Muscle of leg (tissue), 16 donors: ENCODE measurements at places on chromosomes 5 and 9.
A peak's percentile ranks its signal among the peaks of the same experiment; 100 is the strongest.

DNA sequence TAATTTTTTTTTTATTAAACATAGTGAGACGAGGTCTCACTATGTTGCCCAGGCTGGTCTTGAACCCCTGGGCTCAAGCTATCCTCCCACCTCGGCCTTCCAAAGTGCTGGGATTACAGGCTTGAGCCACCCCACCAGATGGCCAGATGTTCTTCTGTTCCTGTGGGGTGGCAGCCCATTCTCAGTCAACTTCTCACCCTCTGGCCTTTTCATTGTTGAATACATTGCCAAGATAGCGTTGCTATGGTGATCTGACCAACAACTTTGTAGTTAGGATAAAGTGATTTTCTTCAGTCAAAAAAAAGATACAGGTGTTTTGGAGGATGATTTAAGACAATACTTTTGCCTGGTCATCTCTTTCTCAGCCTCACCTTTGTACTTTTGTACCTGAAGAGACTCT, 109.1 kb downstream of the EGFLAM start:
- H3K36me3 ChIP-seq = no peaks in the 10 kb centered on the region
- DNase-seq = no peak
- H3K4me3 ChIP-seq = no peak overlapping the region
- H3K27me3 ChIP-seq = no peaks in the 10 kb centered on the region
- H3K27ac ChIP-seq = no peak overlapping the region

DNA sequence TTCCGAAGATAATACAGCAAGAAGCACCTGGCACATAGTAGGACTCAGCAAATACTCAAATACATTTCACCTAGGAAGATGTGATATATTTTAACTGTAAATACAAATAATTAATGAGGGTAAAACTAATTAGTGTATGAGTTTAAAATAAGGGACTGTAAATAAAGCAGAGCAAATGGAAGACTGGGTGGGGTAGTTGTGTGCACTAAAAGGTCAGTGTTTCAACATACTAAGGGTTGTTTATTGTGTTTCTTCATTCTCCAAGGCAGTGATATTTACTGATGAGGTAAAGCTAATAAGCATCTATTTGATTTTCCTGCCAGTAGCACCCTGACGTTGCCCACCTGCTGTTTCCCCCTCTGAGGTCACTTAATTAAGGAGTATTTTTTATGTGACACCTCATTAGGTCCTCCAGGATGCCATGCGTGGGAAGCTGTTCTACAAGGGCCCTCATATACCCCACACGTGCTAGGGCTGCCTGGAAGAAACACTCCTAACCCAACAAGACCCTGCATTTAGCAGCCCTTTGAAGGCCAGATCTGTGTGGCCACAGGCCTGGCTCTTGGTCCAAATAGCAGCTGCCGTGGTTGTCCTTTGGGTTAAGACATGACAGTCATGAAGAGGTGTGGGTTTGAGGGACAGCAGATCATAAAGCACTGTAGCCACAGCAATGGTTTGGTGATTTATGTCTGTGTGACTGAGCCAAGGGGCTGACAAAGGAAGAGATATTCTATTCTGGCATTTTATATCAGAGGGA, 97.5 kb upstream of the RPS23 start:
- no peaks in the 10 kb centered on the region for H3K36me3 ChIP-seq
- peak; percentile 23 for DNase-seq
- H3K4me1 ChIP-seq = peaks cover 3% of the 10 kb centered on the region

DNA sequence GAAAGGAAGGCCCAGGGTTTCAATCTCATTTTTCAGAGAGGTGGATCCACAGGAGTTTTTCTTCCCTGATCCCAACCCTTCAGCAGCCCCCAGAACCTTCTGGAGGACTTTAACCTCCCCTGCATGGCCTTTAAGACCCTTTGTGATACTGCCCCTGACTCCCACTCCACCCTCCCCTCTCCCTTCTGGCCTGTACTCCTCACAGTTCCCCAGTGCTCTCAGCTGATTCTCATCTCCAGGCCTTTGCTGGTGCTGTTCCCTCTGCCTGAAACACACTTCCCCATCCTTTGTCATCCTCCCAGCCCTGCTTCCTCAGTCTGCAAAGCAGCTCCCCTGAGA, 18.5 kb downstream of the NEURL1B start:
- H3K4me1 ChIP-seq = peaks cover 48% of the 10 kb centered on the region
- H3K27me3 ChIP-seq = no peaks in the 10 kb centered on the region
- H3K27ac ChIP-seq = peak overlapping the region; percentile 93
- DNase-seq = no peak
- H3K4me3 ChIP-seq = no peak overlapping the region

GRCh38 chr5:16521521-16522483, 56.2 kb upstream of the ZNF622 start:
- H3K36me3 ChIP-seq = no peaks in the 10 kb centered on the region
- no peak for DNase-seq
- peaks cover 4% of the 10 kb centered on the region for H3K27me3 ChIP-seq

GRCh38 chr5:18397891-18398290, 763.6 kb downstream of the TAF11L14 start:
- H3K27ac ChIP-seq = no peak overlapping the region
- H3K27me3 ChIP-seq = no peaks in the 10 kb centered on the region
- DNase-seq = peak; percentile 88
- H3K4me1 ChIP-seq = no peaks in the 10 kb centered on the region
- H3K4me3 ChIP-seq = no peak overlapping the region
- no peaks in the 10 kb centered on the region for H3K36me3 ChIP-seq

DNA sequence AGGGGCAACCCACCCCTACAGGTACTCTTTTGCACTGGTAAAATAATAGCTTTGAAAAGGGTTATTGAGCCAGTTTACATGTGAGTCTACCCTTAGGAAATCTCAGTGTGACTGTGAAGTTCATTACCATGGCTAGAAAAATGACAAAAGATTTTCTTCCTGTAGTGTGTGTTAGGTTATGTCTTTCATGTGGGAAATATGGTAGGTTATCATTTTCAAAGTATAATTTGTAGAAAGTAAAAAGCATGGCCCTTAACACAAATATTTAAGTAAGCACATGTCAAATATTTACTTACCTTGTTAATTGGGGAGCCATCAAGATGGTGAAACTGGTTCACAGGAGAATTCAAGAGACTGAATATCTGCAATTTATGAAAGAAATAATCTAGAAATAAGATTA, 37.3 kb upstream of the PLPP1 start:
- DNase-seq = no peak
- no peaks in the 10 kb centered on the region for H3K27me3 ChIP-seq
- H3K4me1 ChIP-seq = peaks cover 10% of the 10 kb centered on the region
- H3K27ac ChIP-seq = no peak overlapping the region

DNA sequence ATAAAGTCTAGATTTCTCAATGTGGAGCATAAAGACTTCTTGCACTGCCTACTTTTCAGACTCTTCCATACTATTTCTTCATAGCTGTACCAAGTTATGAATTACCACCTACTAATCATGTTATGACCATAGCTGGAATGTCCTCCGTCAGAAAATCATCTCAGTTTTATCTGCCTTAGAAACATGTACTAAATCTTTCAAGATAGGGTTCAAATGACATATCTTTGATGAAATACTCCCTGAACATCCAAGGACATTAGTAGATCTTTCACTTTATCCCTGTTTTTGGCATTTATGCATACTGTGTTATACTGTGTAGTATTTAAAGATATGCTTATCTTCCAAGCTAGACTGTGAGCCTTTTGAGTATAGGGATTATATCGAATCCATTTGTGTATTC, 49.6 kb upstream of the MEF2C start:
- H3K4me1 ChIP-seq = no peaks in the 10 kb centered on the region
- no peak for DNase-seq
- H3K27ac ChIP-seq = no peak overlapping the region
- no peak overlapping the region for H3K4me3 ChIP-seq

GRCh38 chr5:5025774-5026408, 114.2 kb upstream of the ADAMTS16 start:
- H3K36me3 ChIP-seq = no peaks in the 10 kb centered on the region
- no peak overlapping the region for H3K27ac ChIP-seq
- no peak for DNase-seq

DNA sequence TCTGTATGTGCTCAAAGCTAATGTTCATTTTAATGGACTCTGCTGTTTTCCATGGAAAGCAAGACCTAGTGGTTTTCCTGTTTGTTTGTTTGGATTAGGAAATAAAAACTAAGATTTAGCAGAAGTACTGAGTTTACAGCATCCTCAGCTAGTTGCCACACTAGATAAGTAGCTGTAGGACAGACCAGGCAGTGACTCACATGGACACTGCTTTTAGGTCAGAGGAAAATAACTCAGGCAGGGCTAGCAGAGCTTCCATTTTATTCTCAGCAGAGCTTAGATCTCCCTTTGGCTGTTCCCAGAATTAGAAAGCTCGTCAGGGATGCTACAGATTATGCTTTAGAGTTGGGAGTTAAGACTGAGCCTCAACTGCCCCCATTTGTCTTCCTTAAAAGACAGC, 204.4 kb downstream of the SH3GL2 start:
- H3K4me1 ChIP-seq = no peaks in the 10 kb centered on the region
- DNase-seq = no peak
- no peaks in the 10 kb centered on the region for H3K27me3 ChIP-seq
- no peaks in the 10 kb centered on the region for H3K36me3 ChIP-seq

GRCh38 chr9:118732998-118733397, 636.2 kb downstream of the BRINP1 start:
- no peak overlapping the region for H3K4me3 ChIP-seq
- no peak overlapping the region for H3K27ac ChIP-seq
- DNase-seq = no peak
- H3K4me1 ChIP-seq = no peaks in the 10 kb centered on the region

DNA sequence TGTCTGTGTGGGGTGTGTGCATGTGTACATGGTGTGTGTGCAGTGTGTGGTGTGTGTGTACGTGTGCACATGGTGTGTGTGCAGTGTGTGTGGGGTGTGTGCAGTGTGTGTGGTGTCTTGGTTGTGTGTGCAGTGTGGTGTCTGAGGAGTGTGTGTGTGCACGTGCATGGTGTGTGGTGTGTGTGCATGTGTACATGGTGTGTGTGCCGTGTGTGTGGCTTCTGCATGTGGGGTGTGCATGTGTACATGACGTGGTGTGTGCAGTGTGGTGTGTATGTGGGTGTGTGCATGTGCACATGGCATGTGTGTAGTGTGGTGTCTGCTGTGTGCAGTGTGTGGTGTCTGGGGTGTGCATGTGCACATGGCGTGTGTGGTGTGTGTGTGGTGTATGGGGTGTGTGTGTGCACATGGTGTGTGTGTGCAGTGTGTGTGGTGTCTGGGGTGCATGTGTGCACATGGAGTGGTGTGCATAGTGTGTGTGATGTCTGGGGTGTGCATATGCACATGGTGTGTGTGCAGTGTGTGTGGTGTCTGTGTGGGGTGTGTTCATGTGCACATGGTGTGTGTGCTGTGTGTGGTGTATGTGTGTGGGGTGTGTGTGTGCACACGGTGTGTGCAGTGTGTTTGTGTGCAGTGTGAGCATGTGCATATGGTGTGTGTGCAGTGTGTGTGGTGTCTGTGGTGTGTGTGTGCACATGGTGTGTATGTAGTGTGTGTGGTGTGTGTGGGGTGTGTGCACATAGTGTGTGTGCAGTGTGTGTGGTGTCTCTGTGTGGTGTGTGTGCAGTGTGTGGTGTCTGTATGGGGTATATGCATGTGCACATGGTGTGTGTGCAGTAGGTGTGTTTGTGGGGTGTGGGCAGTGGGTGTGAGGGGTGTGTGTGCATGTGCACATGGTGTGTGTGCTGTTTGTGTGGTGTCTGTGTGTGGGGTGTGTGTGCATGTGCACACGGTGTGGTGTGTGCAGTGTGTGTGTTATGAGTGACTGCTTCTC, 40.6 kb upstream of the ZNG1F start:
- H3K27me3 ChIP-seq = peaks cover 6% of the 10 kb centered on the region
- no peak for DNase-seq
- no peaks in the 10 kb centered on the region for H3K36me3 ChIP-seq

DNA sequence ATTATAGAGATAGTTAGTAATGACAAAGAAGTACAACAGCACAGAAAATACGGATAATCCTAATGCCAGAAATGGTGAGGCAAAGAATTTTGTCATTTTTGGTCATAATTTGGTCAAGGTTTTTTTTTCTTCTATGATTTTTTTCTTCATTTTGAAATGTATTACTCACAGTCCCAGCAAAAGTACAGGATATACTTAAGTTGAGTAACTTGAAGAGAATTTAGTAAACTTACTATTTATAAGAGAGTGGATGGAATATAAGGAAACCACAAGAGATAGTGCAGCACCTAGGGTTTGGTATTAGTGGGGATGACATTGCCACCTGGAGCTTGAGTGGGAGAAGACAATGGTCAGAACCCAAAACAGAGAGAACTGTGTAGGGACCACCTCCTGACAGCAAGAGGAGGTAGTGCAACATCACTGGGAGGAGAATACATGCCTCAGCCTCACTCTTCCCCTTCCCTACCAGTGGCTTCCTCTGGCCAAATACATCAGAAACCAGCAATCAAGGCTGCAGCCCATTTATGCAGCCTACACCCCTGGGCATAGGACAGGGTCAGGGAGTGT, 434.5 kb upstream of the TRPC7 start:
- H3K4me1 ChIP-seq = no peaks in the 10 kb centered on the region
- no peaks in the 10 kb centered on the region for H3K36me3 ChIP-seq
- no peak for DNase-seq
- no peak overlapping the region for H3K27ac ChIP-seq

DNA sequence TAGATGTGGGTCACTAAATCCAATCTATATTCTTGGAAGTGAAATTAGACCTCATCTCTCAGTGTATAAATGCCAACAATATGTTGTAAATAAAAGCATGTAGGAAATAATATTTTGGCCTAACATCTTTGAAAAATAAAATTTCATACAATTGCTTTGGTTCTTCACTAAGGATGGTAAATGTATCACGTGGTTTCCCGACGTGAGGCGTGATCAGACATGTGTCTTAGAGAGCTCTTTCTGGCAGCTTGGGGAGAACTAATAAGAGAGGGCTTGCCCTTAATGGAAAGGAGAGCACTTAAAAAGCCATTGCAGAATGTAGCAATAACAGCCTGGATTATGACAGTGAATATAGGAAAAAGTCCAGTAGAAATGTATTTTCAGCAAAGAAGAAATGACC, 602.6 kb downstream of the CDH12 start:
- H3K27me3 ChIP-seq = no peaks in the 10 kb centered on the region
- no peaks in the 10 kb centered on the region for H3K36me3 ChIP-seq
- no peak overlapping the region for H3K27ac ChIP-seq
- H3K4me3 ChIP-seq = no peak overlapping the region
- DNase-seq = no peak
- no peaks in the 10 kb centered on the region for H3K4me1 ChIP-seq

- no peaks in the 10 kb centered on the region for H3K4me1 ChIP-seq
- H3K36me3 ChIP-seq = peaks cover 52% of the 10 kb centered on the region
- no peaks in the 10 kb centered on the region for H3K27me3 ChIP-seq
- H3K4me3 ChIP-seq = no peak overlapping the region
These were observed 29.5 kb downstream of the MTAP start for GRCh38 chr9:21831841-21832509.

DNA sequence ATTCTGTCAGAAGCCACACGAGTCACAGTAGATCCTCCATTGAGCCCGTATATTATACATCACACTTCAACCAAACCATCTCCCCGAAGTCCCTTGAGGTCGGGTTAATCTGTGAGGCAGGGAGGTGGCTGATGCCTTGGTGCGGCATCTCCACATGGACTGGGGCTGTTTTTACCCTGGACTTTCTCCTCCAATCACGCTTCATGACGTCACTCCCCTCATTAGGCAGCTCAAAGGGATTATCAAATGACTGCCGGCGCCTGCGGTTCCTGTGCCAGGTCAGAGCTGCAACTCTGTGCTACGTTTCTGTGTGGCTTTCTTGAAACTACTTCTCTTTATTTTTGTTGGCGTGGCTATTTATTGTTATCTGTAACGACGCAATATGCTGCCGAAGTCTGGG, 53.7 kb downstream of the TMOD1 start:
- H3K4me1 ChIP-seq = peaks cover 2% of the 10 kb centered on the region
- no peak overlapping the region for H3K27ac ChIP-seq
- peak; percentile 23 for DNase-seq

GRCh38 chr5:73415171-73415570, 33.4 kb downstream of the FOXD1 start:
- peaks cover 52% of the 10 kb centered on the region for H3K27me3 ChIP-seq
- DNase-seq = no peak
